CD8-positive, alpha-beta memory T cell (primary cell): ENCODE measurements at places on chromosomes 12 and 14.

DNA sequence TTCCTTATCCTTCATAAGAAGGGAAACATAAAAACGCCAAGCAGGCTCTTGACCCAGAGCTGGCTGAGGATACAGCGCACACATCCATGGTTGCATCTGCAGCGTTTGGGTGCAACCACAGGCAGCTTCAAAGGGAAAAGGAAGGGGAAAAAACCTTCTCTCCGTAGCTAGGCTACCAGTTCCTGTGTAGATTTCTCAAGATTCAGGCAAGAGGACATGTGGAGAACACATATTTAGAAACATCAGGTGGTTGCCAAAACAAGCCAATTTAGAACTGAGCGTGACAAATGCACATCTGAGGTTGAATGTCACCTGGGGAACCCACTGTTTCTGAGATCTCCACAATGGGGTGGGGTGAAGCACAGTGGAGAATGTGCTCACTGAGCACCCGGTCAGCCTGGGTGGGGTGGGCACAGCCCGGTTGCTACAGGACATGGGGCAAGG is 78.3 kb upstream of the BDKRB2 start:
- peak; percentile 38 for DNase-seq

DNA sequence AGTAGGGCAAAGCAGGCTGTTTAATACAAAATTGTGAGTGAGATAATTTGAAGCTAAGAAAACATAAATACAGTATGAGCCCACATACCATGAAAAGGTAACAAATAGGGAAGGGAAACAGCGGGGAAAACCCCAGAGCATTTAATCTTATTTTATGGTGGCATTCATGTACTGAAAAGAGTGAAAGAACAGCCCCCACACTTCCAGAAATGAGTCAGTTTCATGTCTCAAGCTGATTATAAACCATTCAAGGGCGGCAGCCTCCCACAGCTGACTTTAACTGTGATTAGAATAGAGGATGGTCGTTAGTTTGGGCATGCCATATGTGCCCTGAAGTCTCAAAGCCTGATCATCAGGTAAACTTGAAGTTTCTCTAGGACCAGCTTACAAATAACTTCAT is 64.5 kb downstream of the FOXG1 start:
- no peak for DNase-seq

GRCh38 chr12:121116318-121117225 is 16.1 kb upstream of the P2RX7 start:
- DNase-seq = no peak

DNA sequence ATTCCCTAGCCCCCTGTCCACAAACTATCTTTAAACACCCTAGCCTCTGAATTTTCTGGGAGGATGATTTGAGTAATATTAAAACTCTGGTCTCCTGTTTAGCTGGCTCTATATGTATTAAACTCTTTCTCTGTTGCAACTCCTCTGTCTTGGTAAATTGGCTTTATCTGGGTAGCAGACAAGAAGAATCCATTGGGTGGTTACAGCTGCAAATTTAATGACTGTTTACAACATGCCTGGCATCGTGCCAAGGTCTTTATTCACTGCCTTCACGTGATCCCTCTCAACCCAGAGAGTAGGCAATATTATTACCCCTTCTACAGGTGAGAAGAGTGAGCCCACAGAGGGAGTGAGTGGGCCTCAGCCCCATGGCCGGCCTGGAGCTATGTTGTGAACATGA is 77.8 kb upstream of the MYL2 start:
- no peak for DNase-seq

DNA sequence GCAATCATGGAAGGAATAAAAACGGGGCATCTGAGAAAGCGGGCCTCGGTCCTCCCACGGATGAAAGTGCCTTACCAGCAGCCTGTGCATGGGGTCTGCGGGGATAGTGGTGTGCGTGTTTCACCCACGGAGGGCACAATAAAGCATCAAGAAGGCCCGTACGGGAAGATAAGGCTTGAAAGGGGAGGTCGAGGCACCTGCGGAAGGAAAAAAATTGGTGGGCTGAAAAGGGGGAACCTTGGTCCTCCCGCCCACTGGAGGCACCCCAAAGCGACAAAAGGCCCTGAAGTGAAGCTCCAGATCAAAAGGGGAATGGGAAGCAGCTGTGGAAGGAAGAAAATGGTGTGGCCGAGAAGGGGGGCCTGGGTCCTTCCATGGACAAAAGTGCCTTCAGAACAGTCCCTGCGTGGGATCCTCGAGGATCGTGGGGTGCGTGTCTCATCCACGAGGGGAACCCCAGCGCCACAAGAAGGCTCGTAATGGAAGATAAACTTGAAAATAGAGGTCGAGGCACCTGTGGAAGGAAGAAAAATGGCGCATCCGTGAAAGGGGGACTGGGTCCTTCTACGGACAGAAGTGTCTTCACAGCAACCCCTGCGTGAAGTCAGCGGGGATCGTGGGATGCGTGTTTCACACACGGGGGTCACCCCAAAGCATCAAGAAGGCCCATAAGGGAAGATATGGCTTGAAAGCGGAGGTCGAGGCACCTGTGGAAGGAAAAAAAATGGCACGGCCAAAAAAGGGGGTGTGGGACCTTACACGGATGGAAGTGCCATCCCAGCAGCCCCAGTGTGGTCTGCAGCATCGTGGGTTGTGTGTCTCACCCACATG is 276.9 kb downstream of the ALG10 start:
- DNase-seq = no peak

DNA sequence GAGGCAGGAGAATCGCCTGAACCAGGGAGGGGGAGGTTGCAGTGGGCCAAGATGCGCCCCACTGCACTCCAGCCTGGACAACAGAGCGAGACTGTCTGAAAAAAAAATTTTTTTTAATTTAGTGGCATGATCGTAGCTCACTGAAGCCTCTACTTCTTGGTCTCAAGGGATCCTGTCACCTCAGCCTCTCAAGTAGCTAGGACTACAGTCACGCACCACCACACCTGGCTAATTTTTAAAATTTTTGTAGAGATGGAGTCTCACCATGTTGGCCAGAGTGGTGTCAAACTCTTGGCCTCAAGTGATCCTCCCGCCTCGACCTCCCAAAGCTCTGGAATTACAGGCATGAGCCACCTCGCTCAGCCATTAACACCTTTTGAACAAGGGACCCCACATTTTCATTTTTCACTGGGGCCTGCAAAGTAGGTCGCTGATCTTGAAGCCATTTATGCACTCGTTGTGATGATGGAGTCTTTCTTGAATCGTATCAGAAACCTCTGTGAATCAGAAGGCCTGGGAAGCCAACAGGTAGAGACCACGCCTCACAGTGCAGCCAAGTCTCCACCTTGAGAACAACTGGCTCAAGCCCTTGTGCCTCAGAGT is 5.9 kb downstream of the HCAR1 start:
- DNase-seq = no peak

GRCh38 chr14:49559979-49560768 is 26.0 kb downstream of the RPS29 start:
- no peak for DNase-seq

- no peak for DNase-seq
These were observed 3.2 kb upstream of the AMIGO2 start for GRCh38 chr12:47082796-47083621.
